NCI-H2107 (cell line): ENCODE measurements at places on chromosomes 13 and 19.

DNA sequence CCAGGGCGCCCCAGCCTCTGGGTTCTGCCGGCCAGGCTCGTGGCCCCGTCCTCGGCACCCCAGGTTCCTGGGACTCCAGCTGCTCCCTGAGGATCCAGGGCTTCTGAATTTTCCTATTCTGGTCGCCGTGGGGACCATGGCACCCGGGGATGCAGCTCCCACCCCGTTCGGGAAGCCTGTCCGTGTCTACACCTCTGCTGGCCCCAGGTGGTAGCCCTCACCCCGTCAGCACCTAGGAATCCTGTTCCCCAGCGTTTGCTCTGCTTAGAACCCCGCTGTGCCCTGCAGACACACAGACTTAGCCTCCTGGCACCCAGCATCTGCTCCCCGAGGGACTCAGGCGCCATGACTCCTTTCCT is 960 bp downstream of the PPFIA3 start:
- DNase-seq = no peak

DNA sequence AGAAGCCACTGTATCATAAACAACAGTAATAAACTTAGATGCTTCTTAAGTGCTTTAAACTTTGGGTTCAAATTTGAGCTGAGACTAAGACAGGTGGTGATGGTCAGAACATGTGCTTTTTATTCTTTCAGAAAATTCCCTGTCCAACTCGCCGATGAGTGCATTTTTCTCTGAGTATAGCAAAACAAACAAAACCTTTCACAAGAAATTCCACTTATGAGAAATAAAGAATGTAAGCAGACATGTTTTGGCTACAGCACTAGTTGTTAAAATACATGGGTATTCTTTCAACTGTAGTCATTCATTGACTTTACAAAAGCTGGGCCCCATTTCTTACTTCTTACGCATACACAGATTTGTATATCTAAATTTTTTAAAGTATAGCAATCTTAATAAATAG is 125.6 kb downstream of the SPRY2 start:
- DNase-seq = no peak

- no peak for DNase-seq
Measured at GRCh38 chr19:56110515-56111448, 10.3 kb downstream of the ZNF787 start.

GRCh38 chr13:75481176-75482069 is 546 bp downstream of the TBC1D4 start:
- DNase-seq = no peak

- no peak for DNase-seq
Measured at GRCh38 chr13:62119739-62120700, 704.4 kb upstream of the PCDH20 start.

DNA sequence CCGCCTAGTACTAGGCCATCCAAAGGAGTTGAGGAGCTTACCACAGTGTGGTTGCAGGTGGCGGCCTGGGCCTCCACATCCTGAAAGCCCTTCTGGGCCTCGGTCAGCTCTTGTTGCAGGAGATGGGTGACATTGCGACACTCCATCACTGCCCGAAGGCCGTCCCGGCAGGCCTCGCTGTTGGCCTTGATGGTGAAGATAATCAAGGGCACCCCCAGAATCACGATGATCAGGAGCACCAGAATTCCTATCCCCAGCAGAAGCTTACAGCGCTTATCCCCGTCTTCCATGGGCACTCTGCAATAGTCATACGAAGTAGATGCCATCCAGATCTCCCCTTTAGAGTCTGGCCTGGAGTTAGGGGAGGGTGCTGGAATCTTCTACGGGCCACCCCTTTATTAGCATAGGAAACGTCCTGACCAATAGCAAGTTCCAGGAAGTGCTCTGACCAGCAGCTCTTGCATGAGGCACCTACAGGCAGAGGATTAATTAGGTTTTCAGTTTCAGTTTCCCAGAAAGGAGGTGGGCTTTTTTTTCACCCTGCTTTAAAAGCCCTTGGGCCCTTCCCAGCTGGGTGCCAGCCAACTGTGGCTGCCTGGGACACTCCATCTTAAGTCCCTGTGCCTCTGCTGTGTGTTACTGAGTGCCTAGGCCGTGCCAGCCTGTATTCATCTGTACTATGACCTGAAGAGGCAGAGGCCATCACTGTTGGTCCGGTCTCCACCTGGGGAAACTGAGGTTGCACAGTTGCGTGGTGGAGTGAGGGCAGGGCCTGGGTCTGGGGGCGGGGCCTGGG is at the start of gene BST2:
Gene BST2 (minus strand): TSS at position 381 of the 796 bp plus-strand sequence. CDS start 55 bp downstream, at position 326.
- DNase-seq = no peak

DNA sequence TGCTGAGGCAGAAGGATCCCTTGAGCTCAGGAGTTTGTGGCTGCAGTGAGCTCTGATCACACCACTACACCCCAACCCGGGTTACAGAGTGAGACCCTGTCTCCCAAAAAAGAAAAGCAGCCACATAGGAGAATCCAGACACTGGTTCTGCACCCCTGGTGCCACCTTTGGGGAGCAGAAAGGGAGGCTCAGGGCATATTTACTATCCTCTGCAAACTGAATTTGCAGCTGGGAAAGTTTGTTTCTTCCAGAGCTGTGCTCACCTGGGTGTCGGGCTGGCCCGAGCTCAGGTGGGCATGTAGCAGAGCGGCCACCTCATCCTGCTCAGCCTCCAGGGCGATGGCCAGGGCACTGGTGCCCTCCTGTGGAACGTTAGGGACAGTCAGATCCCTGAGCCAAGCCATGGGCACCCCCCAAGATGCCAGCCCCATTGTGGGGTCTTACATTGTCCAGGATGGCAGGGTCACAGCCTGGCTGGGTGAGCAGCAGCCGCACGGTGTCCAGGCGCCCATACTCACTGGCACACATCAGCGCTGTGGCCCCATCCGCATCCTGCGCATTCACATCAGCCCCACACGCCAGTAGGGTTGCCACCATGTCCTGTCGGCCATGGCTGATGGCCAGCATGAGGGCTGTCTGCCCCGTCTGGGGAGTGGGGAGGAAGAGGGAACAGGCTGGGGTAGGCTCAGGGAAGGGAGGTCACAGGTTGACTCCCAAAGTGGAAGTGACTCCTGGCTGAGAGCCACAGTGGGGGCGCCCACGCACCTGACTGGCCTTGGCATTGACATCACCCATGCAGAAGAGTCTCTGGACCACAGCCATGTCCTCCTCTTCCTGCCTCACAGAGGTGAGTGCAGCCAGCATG is 3.1 kb downstream of the RPS28 start:
- DNase-seq = no peak

GRCh38 chr13:27481766-27482165 is 31.4 kb upstream of the MTIF3 start:
- DNase-seq = no peak

DNA sequence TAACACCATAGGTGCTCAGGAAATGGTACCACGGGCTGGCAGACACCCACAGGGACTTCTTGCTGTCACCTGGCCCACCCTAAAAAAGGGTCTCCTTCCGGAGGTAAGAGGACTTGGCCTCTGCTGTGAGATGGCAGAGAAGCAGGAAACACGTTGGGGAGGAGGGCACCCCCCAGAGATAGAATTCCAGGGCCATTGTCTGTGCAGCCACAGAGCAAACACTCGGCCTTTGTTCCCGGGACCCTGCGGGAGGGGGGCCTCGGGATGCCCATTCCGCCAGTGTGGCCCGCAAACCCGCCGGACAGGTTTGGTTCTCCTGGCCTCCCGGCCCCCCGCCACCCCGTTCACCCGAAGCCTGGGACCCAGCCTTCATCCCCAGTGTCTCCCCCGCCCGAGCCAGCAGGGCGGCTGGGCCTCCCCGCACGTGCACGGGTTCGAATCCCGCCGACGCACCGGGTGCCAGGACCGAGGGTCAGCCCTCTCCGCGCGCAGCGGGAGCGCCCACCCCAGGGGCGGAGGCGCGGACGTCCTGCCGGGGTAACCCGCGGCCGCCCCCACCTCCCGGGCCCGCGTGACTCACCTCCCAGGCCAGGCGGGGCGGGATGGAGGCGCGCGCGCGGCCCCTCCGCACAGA is 714 bp downstream of the PLPP2 start:
- DNase-seq = no peak

- no peak for DNase-seq
Measured at GRCh38 chr13:76425935-76426334, 460.3 kb downstream of the KCTD12 start.

GRCh38 chr19:17332677-17333581 is 1.7 kb downstream of the ANO8 start:
- DNase-seq = no peak

DNA sequence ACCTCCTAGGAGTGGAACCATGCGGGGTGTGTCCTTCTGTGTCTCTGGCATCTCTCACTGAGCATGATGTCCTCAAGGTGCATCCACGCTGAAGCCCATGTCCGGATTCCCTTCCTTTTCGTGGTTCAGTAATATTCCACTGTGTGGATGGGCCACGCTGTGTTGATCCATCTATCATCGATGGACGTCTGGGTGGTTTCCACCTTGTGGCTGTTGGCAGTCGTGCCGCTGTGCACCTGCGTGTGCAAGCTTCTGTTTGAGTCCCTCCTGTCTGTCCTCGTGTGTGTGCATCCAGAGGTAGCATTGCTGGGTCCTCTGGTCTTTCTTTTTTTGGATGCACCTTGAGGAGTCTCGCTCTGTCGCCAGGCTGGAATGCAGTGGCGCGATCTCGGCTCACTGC is 11.2 kb upstream of the GNA15 start:
- no peak for DNase-seq

DNA sequence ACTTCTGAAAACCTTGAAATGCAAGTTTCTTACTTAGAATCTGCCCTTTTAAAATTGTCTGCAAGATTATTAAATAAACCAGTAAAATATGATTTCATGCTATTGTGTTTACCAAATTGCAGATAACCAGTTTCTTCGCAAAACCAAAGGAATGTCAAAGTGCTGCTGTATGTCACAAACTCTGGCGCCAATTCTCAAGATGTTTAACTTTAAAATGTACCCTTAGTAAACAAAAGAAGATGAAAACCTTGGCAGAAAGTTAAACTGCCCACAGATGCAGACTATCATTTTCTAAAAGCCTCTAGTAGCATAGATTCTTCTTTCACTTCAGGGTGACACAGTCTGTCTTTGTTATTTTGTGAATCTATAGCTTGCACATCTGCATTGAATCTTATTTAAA is 189.2 kb downstream of the SLITRK6 start:
- no peak for DNase-seq

DNA sequence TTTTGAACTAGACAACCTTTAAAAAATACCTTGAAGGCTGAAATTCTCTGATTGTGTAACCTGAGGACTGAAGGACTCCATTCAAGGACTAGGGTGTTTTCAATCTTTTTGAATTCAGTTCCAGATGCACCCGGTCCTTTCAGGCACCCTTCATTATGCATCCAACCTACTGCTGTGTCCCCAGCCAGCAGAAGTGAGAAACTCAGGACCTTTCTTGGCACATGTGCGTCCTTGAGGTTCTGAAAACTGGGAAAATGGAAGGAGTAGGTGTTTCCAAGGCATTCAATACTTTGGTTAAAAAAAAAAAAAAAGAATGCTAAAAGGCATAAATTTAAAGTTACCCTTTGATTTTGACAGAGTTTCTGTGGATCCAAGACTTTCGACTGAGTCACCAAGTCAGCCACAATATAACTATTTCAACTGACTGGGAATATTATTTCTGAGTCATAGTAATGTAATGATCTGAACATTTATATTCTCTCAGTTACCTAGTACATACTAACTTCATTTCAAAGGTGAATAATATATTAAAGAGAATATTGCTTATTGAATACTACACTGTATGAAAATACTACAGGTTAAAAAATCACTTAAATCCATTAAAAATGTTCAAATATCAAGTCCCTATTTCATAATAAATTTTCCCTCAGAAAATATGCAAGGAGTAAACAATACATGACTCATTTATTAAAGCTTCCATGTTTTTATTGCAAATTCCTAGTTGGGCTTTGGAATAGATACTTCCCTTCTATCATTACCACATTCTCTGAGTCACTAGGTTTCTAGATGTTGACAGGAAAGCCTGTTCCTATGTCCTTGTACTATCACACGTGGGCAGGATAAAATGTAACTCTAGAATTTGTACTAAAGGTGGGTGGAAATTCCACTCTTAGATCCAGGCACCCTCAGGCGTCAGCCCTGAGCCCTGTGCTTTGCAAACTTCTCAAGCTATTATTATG is 2.4 kb upstream of the ITGBL1 start:
- no peak for DNase-seq

DNA sequence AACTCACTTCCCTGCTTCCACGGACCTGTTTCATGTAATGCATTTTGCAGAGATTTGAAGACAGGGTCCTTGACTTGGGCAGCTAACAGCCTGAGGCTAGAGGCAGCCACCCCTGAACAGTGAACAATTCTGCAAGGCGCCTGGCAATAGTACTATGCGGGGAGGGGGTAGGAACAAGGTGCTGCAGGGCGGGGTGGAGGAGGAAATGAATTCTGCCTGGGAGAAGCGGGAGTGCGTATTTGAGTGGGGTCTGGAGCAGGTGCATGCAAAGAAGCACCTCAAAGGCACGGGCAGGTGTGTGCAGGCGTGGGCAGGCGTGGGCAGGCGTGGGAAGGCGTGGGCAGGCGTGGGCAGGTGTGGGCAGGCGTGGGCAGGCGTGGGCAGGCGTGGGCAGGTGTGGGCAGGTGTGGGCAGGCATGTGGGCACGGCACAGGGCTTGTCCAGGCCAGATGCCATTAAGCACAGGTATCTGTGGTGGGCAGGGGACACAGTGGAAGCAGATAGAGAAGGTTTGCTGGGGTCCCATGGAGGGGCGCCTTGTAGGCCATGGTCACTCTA is 130.4 kb upstream of the GJB6 start:
- DNase-seq = no peak

DNA sequence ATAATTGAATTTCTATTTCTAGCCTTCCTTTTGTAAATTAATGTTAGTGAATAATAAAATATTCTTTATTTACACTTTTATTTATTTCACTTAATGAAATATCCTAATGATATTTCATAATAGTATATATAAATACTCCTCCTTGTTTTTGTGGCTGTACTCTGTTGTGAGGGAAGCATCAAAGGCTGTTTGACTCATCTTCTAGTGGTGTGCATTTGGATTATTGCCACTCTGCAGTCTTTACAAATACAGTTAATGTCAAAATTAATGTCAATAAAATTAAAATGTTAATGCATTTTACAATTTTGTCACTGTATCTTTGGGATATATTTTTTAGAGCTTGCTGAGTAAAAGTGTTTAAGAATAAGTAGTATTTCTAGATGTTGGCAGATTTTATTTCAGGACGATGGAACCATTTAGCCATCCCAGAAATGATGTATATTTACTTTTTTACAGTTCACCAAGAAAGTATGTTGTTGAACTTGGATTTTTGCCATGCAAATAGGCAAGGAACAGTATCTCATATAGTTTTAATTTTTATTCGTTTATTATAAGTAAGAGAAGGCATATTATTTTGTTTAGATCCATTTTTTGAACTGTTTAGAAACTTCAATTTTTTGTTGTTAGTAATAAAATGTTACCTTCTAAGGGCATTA is 281.2 kb upstream of the SLITRK6 start:
- no peak for DNase-seq
